ENCODE measurements at places on chromosomes 12 and 14. TPM values are rescaled to one million over a fixed set of nuclear protein-coding genes. Genes with fewer than 3 reads are reported as not detected.

Gene MANSC4
- not detected for total RNA-seq

Gene NRL
- total RNA-seq: 5.0 TPM

Gene FZD10
- 0.28 TPM for total RNA-seq

Gene KRT6A
- total RNA-seq: 0.48 TPM

Gene SERPINA5
- 3.3 TPM for total RNA-seq

Gene NELL2
- 0.31 TPM for total RNA-seq

Gene PLCZ1
- not detected for total RNA-seq

Gene PTCSC3
- not detected for total RNA-seq

Gene RASSF9
- total RNA-seq: 2.9 TPM

Gene OVCH1
- total RNA-seq: not detected

Gene KLHL33
- 0.35 TPM for total RNA-seq

Gene PLEK2
- total RNA-seq: 1.1 TPM

Gene VWF
- total RNA-seq: 189 TPM

Gene CMA1
- not detected for total RNA-seq

Gene MYRFL
- total RNA-seq: not detected

Gene GPRC5D
- not detected for total RNA-seq

Gene MYBPC1
- 2.1 TPM for total RNA-seq

Gene KCNC2
- not detected for total RNA-seq

Measured in right atrium auricular region (tissue), 2 donors.